HAP-1 (cell line): ENCODE measurements at places on chromosomes 16 and 17.
A peak's percentile ranks its signal among the peaks of the same experiment; 100 is the strongest.

- DNase-seq, result no peak
These were observed 100.7 kb downstream of the CYLD start for GRCh38 chr16:50842589-50842988.

- DNase-seq, result no peak
These were observed 27.3 kb upstream of the UBE2G1 start for GRCh38 chr17:4393806-4394205.

DNA sequence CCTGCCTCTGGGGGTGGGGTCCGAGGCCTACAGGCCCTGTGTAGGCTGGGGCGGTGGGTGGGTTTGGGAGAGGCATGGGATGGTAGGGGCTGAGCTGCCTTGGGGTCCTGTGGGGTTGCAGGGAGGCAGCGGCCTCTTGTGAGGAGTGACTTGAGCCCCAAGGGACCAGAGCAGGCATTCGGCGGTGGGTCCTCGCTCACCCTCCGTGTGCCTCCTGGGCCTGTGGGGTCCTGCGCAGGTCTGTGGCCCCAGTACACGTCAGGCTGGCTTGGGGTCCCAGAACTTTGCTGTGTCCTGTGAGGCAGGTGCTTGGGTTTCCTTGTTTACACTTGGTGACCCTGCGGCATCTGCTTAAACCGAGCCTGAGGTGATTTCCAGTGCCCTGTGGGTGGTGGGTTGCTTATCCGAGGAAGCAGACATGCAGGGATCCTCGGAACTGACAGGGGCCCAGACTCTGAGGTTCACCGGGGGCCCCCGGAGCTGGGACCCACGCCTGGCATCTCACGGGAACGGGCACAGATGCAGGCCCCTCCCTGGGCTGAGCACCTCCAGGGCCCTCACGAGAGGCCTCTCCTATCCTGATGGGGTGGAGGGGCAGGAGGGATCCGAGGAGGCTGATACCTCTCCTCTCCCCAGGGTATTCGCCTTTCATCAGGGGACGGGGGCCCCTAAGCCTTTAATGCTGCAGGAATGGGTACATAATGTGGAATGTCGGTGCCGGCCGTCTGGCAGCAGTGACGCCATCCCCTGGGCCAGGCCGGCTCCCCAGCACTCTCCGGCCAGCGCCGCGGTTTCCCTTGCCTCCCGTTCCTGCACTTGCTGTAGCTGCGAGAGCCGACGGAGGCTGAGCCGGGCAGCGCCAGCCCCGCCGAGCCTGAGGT is 7.7 kb downstream of the METRNL start:
- no peak for DNase-seq

DNA sequence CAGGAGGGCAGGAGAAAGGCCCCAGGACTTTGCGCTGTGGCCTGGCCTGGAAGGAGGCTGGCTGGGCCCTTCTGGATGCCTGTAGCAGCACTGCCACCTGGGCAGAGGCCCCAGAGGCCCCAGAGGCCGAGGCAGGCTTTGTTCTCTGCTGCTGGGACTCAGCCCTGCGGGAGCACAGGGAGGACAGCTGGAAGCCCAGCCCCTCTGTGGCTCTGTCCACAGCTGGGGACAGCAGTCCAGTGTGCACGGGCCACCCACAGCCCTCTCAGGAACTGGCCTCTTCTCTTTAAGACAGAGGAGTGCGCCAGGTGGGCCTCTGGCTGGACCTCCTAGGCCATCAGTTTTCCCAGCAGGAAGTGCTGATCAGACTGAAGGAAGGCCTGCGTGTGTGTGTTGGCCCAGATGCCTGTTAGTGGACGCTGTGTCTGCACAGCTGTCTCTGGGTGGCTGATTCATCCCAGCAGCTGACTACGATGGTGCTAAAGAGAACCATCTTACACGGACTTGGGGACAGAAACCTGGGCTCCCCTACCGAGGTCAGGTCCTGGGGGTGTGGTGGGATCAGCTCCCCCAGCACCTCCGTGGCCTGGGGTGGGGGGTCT is 26.9 kb upstream of the ZNF750 start:
- DNase-seq, result no peak

- DNase-seq, result peak; percentile 60
These were observed 18.2 kb upstream of the BHLHA9 start for GRCh38 chr17:1251866-1252608.

DNA sequence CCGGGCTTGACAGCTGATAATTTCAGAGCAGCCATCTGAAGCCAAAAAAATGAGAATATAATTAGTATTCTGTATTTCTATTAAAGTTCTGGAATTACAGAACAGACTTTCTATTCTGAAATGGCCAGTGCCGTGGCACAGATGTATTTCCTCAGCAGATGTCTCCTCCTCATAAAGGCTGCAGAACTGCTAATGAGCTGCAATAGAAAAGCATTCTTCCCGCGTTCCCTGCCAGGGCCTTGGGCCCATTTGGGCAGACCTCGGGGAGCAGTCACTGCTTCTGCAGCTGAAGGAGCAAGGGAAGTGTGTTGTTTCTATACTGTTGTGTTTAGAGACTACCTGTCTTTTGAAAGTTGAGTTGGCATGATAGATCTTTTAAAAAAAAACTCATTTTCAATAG is 152.6 kb upstream of the CACNG5 start:
- DNase-seq, result no peak

DNA sequence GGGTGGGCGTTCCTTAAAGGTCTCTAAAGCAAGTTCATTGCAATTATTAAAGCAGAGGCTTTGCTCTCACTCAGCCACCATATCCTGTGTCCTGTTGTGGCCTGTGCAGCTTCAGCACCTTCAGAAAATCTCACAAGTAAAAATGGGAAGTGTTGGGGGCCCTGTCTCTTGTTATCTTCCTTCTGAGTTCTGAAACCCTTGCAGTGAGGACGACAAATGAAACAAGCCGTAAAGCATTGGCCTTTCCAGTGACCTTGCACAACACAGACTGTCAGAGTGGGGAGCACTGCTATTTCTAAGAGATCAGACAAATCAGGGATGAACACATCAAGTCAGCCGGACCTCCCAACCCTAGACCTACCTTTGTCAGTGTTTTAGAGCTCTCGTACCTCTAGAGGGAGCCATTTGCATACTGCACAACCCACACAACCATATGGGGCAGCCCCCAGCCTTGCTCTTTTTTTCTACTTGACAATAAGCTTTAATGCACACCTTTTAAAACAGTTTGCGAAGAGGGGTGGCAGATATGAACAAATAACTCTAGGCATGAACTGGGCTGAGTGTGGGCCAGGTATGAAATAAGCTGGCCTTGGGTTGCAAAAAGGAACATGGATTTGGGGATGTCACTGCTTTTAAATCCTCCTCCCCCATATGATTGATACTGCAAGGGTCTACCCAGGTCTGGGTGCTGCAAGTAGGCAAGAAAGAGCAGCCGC is 89.8 kb downstream of the KATNIP start:
- DNase-seq, result peak; percentile 47

GRCh38 chr16:86657972-86658371 is 79.6 kb downstream of the FOXL1 start:
- no peak for DNase-seq

GRCh38 chr16:75228143-75228976 is 9.6 kb downstream of the CTRB1 start:
- no peak for DNase-seq

GRCh38 chr16:69465881-69466280 is 41.5 kb downstream of the CYB5B start:
- DNase-seq, result no peak

DNA sequence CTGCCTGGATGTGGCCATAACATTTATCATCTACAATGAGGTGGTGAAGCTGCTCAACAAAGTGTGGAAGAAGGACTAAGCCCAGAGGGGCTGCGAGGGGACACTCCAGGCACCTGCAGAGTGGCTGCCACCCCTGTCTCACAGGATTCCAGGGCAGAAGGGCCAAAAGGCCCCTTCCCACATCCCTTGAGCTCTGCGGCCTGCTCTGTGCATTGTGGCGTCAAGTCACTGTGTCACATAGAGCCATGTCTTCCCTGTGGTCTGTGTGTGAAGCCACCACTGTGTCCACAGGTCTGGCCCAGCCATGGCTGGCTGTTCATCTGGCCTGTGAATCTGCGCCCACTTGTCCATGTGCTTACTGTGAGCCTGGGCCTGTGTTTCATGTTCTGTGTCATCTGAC is 1714.6 kb downstream of the TP53TG3F start:
- no peak for DNase-seq

DNA sequence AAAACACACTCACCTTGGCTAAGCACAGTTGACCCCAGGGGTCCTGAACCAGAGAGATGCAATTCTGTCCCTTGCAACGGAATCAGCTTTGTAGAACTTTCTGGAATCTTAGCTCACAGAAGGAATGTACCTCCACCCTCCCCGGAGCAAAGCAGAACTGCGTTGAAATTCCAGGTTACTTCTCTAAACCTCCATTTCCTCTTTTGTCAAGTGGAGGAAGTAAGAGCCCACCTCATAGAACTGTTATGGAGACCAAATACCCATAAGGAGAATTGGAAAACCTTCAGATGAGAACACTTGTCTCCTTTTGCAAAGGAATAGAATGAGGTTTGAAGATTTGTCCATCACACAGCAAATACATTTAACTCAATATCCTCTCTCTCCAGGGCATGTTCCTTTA is 86.6 kb upstream of the RBBP6 start:
- no peak for DNase-seq

GRCh38 chr17:44830359-44831288 is 537 bp upstream of the GJC1 start:
- DNase-seq, result peak; percentile 50

- no peak for DNase-seq
These were observed 209.1 kb downstream of the MAF start for GRCh38 chr16:79391395-79391794.

DNA sequence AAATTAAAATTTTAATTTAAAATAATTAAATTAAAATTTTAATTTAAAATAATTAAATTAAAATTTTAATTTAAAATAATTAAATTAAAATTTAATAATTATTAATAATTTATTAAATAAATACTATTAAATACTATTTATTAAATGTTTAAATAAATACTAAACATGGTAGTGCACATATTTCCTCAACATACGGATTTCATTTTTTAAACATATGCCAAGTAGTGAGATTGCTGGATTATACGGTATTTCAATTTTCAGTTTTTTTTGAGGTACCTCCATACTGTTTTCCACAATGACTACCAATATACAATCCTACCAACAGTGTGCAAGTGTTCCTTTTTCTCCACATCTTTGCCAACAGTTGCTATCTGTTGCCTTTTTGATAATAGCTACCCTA is 852.9 kb upstream of the CDH8 start:
- no peak for DNase-seq

GRCh38 chr16:918068-918467 is 52.7 kb downstream of the LMF1 start:
- no peak for DNase-seq

- DNase-seq, result no peak
These were observed 34.8 kb upstream of the XYLT2 start for GRCh38 chr17:50311112-50311460.

DNA sequence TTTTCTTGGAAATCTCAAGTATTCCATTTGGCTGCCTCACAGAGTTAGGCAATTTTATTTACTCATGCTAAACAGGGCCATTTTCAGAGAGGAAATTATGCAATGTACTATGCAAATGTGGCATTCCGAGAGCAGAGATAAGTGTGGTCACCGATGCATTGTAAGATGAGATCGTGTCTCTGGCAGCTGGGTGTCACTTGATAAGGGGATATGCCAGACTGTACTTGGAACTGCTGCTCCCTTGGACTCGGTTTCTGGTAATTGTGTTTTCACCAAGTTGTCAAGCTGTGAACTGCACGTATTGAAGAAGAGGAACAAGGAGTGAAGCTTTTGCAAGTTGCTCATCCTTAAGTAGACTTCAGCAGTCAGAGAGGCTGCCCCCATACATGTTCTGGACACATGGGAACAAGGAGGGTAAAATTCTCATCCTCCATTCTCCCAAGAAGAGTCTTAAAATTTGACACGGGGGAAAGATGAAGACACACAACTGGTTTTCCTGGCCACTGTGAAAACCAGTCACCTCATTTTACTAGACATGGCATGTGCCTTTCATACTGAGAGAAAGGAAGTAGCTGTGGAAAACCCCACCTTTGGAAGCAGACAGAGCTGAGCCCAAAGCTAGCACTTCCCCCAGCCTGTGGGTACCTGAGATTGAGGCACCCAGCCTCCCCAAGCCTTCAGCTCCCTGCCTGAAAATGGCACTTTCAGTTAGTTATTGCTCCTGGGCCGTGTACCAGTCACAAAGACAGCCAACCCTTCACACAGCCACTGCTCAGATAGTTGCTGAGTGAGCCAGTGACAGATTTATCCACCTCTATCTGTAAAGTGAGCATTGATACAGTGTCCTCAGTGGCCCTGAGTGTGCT is 150.7 kb downstream of the SOCS1 start:
- DNase-seq, result no peak

GRCh38 chr16:3389663-3390338 is 11.0 kb downstream of the ZSCAN32 start:
- DNase-seq, result no peak

DNA sequence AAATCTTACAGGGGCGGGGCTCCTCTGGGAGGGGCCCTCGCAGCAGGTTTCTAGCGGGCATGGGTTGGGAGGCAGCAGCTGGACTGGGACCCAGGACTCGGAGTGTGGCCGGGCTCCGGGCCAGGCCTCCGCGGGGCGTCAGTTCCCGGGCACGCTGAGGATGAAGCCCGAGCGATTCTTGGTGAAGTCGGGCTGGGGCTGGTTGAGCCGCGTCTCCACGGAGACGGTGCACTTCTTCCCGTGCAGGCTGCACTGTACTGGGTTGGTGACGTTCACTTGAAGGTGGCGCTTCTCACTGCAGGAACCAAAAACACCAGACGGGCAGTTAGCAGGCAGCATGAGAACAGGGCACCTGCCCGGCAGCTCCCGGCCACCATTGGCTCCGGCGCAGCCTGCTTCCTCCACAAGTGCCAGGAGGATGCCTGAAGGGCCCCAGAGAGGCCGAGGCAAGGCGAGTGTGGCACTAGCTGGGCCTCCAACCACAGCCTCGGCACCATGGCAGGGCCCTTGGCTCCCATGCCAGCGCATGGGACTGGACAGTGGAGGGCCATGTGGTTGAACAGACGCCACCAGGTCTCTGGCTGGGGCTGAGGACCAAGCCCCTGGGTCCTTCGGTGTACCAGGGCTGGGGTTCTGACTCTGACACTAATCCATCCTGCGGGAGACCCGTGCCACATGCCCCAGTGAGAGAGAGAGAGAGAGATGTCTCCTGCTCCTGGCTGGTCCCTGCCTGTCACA is 8.0 kb downstream of the CDK5R1 start:
- no peak for DNase-seq

DNA sequence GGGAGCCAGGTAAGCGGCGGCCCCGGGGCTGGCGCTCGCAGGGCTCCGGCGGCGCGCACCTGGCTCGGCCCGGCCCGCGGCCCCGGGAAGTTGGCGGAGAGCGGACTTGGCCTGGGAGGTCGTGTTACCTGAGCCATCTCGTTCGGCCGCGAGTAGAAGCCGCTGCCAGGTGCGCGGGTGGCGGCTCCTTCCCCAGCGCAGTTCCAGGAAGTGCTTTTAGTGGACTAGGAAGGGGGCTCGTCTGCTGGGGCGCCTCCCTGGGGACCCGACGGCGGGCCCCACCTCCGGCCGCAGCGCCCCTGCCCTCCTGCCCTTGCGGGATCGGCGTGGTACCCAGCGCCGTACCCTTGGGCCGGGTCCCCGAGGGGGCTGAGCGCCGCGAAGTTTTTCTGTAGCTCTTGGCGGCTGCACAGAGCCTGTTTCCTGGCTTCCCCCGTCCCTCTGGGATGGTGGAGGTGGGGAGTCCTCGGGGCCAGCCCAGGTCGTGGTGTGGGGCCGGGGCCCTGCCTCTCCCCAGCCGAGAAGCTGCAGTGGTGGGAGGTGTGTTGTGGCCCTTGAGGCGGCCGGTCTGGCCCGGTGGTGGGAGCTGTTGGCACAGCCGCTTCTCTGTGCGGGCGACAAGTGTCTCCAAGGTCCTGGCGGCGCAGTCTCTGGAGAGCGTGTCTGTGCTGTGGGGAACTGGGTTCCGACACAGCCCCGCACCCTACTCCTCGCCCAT is 96.9 kb downstream of the RAB11FIP4 start:
- no peak for DNase-seq
